ENCODE measurements at places on chromosomes 2 and 18.

GRCh38 chr2:210593166-210593565 is 36.8 kb downstream of the CPS1 start:
- DNase-seq: no peak

GRCh38 chr2:229749779-229750178 is 35.4 kb upstream of the DNER start:
- no peak for DNase-seq

GRCh38 chr2:143524559-143525401 is 395.6 kb downstream of the ARHGAP15 start:
- DNase-seq: no peak

DNA sequence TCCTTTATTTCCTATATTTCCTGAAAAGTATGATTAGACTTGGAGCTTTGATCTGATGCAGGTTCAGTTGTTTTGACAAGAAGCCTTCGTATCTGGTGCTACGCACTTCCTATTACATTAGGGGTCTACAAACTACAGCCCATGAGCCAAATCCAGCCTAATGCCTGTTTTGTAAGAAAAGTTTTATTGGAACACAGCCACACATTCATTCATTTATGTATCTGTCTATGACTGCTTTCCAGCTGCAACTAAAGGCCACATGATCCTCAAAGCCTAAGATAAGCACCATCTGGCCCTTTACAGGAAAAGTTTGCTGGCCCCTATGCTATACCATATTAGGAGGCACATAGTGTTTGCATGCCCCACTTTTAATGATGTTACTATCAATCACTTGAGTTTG is 26.0 kb downstream of the EIF2AK3 start:
- DNase-seq: no peak

DNA sequence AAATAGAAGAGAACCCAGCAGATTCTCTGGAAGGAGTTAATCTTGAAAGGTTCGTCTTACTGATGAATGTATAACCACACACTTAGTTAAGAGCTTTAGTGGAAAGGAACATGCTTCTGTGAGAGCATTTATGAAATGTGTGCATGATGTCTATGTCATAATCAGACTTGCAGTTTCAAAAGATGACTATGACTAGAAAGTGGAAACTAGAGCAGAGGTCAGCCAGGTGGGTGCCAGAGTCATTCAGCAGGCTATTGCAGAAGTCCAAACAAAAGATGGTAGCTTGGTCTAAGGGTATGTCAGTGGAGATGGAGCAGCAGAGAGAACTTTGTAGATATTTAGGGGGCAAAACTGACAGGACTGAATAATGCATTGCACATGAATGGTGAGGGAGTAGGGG is 825.8 kb downstream of the DCC start:
- no peak for DNase-seq

DNA sequence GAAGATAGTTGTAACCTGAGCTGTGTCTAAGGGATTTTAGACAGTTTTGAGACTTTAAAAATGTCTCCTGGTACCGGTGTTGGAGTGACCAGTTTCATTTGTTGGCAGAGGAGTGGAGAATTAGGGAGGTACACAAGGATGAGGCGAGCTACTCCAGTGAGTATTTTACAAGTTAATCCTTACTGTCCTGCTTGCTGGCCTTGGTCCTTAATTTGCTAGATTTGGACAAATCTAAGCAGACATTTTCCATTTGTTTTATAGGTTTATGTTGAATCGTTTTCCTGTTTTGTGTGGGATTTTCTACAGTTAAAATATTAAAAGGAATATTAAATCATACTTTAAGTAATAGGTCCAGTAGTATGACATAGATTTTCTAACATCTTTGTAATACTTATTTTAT is 101.8 kb downstream of the ZNF407 start:
- DNase-seq: no peak

- DNase-seq: no peak
These were observed 162.1 kb upstream of the SH3BP4 start for GRCh38 chr2:234789556-234790325.

DNA sequence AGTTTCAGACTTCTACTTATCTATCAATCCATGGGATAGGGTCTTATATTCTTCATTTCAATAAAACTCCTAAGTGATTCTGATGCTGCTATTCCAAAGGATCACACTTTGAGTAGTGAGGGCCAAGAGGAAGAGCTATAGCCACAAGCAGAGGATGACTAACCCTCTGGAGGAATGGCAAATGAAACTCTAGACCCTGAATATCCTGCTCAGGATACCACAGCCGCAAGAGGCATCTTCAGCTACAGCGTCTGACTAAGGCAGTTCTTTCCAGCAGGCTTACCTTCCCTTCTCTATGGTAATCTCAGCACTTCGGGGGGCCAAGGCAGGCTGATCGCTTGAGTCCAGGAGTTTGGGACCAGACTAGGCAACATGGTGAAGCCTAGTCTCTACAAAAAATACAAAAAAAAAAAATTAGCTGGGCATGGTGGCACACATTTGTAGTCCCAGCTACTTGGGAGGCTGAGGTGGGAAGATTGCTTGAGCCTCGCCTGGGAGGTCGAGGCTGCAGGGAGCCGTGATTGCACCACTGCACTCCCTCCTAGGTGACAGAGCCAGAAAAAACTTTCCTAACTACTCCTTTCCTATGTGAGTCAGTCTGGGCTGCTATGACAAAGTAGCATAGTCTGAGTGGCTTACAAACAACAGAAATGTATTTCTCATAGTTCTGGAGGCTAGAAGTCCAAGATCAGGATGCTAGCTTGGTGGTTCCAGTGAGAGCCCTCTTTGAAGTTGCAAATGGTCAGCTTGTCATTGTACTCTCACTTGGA is 371.9 kb downstream of the IRS1 start:
- peak; percentile 62 for DNase-seq

GRCh38 chr2:3313781-3314375 is 63.7 kb downstream of the EIPR1 start:
- DNase-seq: no peak

DNA sequence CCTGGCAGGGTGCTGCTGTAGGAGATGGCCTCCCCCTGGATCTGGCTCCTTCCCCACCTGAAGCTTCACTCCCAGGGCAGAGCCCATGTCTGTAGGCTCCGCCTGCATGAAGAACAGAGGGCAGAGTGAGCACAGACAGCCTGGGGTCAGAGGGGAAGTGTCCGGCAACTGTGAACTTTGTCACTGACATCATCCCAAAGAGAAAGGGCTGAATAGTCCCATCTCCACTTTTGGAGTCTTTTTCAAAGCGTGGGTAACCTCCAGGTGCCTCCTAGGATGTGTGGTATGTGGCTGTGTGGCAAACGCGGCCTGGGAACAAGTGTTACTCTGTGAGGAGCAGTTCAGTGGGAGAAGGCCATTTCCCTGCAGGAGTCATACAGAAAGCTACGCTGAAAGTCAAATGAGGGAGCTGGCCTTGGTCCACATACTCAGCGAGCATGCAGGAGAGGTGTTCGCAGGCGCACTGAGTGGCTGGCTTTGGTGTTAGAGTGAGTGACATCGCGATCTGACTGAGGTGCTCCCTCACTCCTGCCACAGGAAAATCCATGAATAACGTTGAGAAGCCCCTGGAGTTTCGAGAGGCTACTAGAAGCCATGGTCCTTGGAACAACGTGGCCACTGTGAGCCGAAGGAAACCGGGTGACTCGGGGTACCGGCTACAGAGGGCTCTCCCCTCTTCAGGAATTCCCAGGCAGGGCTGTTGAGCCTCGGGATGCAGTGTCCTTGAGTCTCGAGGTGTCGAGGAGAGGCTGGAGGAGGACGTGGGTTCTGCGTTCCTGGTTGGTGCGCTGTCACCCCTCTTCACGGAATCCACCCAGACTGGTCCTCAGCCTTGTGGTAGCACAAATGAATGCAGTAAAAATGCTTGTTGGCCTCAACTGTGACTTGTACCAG is 54.7 kb downstream of the CABLES1 start:
- DNase-seq: no peak

GRCh38 chr18:13318731-13319501 is 100.4 kb downstream of the LDLRAD4 start:
- DNase-seq: no peak

DNA sequence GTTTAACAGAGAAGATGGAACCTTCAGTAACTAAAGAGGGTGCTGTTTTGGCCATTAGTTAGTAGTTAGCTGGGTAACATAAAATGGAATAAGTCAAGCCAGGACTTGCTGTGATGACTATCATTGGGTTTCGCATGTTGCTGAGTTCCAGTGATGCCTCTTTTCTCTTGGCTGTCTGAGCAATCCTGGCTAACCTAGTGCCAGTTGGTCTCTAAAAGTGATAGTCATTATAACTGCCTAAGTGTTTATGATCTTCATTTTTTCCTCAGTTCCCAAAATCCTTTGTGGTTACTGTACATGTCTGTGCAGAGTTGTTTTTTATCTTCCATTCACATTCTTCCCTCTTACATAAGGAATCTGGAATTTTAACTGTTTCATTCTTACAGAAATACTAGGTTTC is 33.4 kb downstream of the WDR43 start:
- no peak for DNase-seq

GRCh38 chr2:238114851-238115660 is 14.9 kb downstream of the ESPNL start:
- DNase-seq: no peak

DNA sequence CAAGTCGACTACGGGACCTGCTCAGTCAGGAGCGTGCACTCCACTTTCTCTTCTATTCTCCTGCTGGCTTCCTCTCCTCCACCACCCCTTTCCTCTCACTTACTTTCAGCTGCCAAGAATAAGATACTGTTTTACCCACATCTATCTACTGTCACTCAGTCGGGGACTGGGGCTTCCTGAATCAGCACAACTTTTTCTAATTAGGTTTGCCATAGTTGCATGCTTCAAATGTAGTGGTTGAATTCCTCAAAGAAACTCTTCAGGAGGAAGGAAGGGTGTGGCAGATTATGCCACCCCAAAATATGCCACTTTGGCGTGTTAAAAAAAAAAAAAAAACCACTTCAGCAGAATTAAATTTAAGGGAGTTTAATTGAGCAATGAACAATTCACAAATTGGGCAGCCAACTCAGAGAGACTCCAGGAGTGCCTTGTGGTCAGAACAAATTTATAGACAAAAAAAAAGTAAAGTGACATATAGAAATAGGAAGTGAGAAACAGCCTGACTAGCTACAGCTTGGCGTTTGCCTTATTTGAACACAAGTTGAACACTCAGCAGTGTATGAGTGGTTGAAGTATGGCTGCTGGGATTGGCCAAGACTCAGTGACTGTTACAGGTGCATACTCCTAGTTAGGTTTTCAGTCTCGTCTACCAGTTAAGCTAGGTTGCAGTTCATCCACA is 32.5 kb upstream of the RMDN2 start:
- DNase-seq: no peak

GRCh38 chr2:12196495-12196894 is 450.1 kb downstream of the LPIN1 start:
- DNase-seq: no peak

DNA sequence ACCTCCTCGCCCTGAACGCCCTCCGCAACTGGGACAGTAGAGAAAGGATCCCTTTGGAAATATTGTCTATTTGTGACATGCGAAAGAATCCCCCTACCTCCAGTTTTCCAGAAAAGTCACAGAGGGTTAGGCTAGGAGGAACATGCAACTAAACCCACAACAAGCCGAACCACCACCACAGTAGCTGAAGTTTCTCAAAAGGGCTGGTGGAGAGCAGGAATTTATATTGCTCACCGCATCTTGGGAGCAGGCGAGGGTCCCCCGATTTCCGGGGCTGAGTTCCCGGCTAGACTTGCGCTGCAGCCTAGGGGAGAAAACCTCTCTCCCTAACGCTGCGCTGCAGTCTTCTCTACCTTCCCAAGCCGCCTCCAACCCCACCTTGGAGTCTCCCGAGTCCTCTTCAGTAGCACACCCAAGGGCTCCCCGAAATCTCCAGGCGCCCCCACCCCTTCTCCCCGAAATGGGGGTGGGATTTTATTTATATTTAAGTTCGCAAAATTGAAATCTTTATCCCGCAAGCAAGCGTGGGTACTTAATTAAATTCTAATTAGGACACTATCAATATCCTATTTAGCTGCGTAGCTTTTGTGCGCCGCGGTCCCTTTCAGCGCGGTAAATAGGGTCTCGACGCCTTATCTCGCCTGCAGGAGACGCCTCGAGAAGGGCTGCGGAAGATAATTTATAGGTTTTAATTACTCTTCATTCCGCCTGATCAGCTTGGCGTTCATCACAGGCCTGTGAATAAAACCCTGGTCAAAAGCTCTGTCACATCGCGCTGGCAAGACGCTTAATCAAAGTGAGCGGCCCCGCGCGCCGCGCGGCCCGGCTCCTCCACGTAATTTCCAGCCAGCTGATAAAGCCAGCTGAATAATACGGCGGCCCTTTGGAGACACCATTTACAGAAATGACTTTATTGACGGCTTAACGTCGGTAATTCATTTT is 2.0 kb upstream of the EN1 start:
- DNase-seq: no peak

DNA sequence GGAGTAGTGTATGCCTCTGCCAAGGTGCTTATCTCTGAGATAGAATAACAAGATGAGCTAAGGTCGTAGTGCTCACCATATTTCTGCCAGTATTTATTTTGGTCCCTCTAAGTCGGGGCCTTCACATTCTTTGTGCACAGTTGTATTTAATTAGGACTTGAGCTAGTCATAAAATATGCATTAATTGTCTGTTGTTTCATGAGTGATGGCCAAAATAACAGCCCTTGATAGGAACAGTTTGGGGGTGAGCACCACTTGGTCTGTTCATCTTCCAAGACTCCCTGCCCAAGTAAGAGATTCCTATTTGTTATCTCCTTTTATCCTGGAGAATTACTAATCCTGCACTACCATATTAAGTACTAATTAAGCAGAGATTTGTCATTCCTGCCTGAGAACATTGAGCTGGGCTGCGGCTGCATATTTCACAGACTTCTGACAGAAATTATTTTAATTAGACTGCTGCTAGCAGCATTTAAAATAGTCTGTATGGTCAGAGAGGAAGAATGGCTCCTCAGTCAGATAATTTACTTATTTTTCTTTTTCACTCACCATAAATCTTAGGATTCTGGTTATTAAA is 435.1 kb downstream of the MTX2 start:
- DNase-seq: no peak

DNA sequence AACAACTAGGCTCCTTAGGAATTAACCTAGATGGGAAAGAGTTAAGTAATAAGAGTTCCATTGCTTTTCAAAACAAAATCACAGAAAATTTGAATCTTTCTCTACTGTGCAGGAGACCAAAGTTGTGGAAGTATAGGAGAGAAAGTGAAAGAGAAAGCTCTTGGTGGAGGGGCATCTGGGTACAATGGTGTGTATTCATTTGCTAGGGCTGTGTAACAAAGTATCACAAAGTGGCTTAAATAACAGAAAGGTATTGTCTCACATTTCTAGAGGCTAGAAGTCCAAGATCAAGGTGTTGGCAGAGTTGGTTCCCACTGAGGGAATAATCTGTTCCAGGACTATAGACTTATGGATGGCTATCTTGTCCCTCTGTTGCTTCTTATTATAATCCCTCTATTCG is 50.5 kb upstream of the GORASP2 start:
- DNase-seq: no peak

GRCh38 chr2:102033750-102034682 is 42.3 kb downstream of the IL1R2 start:
- no peak for DNase-seq

- DNase-seq: no peak
These were observed 110.6 kb downstream of the MSTN start for GRCh38 chr2:189951791-189952535.

GRCh38 chr2:10513201-10513600 is 65.1 kb upstream of the ODC1 start:
- DNase-seq: no peak

- no peak for DNase-seq
These were observed 11.4 kb downstream of the GPR35 start for GRCh38 chr2:240636563-240637115.

Data from HCT116 (cell line).